B cell (primary cell): ENCODE measurements at places on chromosomes 1 and 21. TPM values are rescaled to one million over a fixed set of nuclear protein-coding genes. Genes with fewer than 3 reads are reported as not detected.
A peak's percentile ranks its signal among the peaks of the same experiment; 100 is the strongest.

DNA sequence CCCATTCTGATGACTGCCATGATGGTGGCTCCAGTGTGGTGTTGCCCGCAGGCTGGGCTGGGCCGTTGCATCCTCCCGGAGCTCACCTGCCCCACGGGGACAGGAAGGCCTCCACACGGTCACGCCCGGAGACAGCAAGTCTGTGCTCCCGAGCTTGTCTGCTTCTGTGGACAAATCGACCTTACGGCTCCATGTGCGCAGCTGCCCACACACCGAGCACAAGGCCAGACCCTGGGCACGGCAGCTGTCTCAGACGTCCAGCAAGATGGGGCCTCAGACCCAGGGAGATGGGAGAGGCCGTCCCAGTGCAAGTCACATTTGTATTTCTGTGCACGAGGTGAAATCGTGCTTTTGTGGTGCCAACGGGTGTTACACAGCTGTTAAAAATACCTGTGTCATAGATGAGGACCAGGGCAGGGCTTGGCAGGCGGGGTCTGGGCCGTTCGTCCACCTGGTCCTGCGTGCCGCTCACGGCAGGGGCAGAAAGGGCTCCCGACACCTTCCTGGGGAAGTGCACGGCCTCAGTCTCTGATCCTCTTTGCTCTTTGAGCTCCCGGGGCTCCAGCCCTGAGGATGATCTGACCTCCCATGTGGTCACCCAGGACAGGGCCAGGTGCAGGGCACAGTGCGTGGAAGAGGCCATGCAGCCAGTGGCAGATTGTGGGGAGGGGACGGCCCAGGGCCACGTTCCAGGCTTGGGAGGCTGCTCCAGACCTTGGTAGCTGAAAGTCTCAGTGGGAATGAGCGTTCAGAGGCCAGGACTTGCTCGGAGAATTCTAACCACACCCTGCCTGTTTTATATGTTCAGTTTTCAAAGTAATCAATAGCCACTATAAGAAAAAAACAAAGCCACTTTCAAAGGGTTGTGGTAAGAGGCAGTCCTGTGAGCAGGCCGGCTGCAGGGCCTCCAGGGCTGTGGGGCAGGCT is 13.5 kb downstream of the COL6A1 start:
- DNase-seq: no peak
- no peak overlapping the region for H3K4me3 ChIP-seq
- no peaks in the 10 kb centered on the region for H3K36me3 ChIP-seq
- H3K4me1 ChIP-seq: no peaks in the 10 kb centered on the region
- H3K27ac ChIP-seq: no peak overlapping the region
- H3K27me3 ChIP-seq: no peaks in the 10 kb centered on the region

DNA sequence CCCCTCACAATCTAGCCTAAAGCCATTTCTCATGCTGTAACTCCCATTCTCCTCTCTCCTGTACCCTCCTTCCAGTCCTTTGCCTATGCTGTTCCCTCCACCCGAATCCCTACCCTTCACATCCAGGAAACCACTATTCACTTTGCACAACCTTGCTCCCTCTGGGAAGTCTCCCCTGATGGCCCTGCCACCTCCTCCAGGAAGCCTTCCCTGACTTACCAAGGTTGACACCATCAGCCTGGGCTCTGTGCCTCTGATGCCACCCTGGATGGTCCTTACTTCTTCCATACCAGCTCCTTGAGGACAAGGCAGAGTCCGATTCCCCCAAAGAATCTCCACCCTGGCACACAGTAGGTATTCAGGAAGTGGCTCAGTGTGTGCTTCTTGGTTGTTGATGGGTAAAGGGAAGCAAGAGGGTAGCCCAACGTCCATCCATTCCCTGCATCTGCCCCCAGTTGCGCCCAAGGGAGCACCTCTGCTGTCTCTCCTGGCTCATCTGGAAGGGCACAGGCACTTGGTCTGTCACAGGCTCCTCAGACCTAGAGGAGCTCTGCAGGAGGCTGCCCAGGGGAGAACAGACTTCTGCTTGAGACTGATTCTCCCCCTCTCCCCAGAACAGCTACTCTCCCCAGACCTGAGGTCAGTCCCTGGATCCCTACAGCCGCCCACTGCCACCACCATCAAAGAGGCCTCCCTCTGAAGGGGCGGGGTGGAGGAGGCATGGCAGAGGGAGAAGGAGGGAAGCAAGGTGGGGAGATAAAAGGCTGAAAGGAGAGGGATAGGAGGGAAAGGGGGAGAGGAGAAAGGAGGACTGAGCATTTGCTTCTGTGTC is 36.1 kb upstream of the ZC3H12A start:
- H3K27me3 ChIP-seq: no peaks in the 10 kb centered on the region
- H3K4me1 ChIP-seq: no peaks in the 10 kb centered on the region
- H3K4me3 ChIP-seq: no peak overlapping the region
- no peak for DNase-seq
- H3K36me3 ChIP-seq: no peaks in the 10 kb centered on the region

GRCh38 chr1:23869051-23869450 is 961 bp upstream of the FUCA1 start:
- no peaks in the 10 kb centered on the region for H3K27me3 ChIP-seq
- H3K4me3 ChIP-seq: peak overlapping the region; percentile 71
- DNase-seq: peak; percentile 23
- H3K36me3 ChIP-seq: peaks cover 32% of the 10 kb centered on the region

DNA sequence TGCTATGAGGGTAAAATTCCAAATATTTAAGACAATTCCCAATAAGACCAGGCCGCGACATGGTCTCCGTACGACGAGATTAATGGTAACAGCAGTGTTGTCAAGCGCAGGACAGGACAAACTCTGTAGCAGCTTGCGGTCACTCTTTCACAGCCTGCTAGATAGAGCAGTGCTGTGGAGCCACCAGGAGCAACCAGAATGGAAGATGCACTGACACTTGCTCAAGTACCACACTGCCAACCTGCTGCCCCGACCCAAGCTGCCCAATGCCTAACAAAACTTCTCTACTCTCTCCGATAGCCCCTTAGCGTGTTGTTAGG is 636 bp downstream of the WARS2 start:
- H3K36me3 ChIP-seq: no peaks in the 10 kb centered on the region
- no peaks in the 10 kb centered on the region for H3K27me3 ChIP-seq
- DNase-seq: no peak
- H3K4me1 ChIP-seq: peaks cover 18% of the 10 kb centered on the region
- H3K27ac ChIP-seq: peak overlapping the region; percentile 95

GRCh38 chr1:22132517-22133235 is 10.2 kb downstream of the WNT4 start:
- H3K4me1 ChIP-seq: no peaks in the 10 kb centered on the region
- H3K27me3 ChIP-seq: peaks cover 7% of the 10 kb centered on the region
- H3K27ac ChIP-seq: no peak overlapping the region
- DNase-seq: no peak
- H3K36me3 ChIP-seq: no peaks in the 10 kb centered on the region

- no peak for DNase-seq
- no peaks in the 10 kb centered on the region for H3K36me3 ChIP-seq
- H3K4me3 ChIP-seq: no peak overlapping the region
Observed at GRCh38 chr1:15280416-15280815, 33.4 kb downstream of the FHAD1 start.

- no peaks in the 10 kb centered on the region for H3K4me1 ChIP-seq
- no peak overlapping the region for H3K4me3 ChIP-seq
- H3K27me3 ChIP-seq: no peaks in the 10 kb centered on the region
- DNase-seq: no peak
- H3K27ac ChIP-seq: no peak overlapping the region
- H3K36me3 ChIP-seq: peaks cover 3% of the 10 kb centered on the region
Observed at GRCh38 chr1:117070124-117070523, 10.0 kb downstream of the TTF2 start.

The TMIGD3 gene
- total RNA-seq: not detected in 2 replicates
